ENCODE measurements at places on chromosomes 13 and 19.

GRCh38 chr13:44440046-44440608, 66.5 kb downstream of the SERP2 start:
- no peak for DNase-seq
- no peak overlapping the region for H3K27ac ChIP-seq
- H3K4me1 ChIP-seq = peaks cover 22% of the 10 kb centered on the region
- peaks cover 8% of the 10 kb centered on the region for H3K27me3 ChIP-seq
- H3K4me3 ChIP-seq = no peak overlapping the region
- no peaks in the 10 kb centered on the region for H3K36me3 ChIP-seq

- H3K36me3 ChIP-seq = no peaks in the 10 kb centered on the region
- no peak for DNase-seq
- no peak overlapping the region for H3K4me3 ChIP-seq
- no peaks in the 10 kb centered on the region for H3K4me1 ChIP-seq
Measured at GRCh38 chr19:39008137-39008536, 24.2 kb downstream of the FBXO27 start.

- H3K27ac ChIP-seq = peak overlapping the region; percentile 57
- no peak overlapping the region for H3K4me3 ChIP-seq
- DNase-seq = no peak
- H3K4me1 ChIP-seq = peaks cover 11% of the 10 kb centered on the region
- no peaks in the 10 kb centered on the region for H3K27me3 ChIP-seq
Measured at GRCh38 chr19:11587975-11588631, 9.2 kb upstream of the ZNF627 start.

GRCh38 chr13:48979892-48980291, 4.2 kb downstream of the FNDC3A start:
- H3K4me3 ChIP-seq = peak overlapping the region; percentile 49
- H3K27ac ChIP-seq = no peak overlapping the region
- DNase-seq = no peak
- H3K36me3 ChIP-seq = no peaks in the 10 kb centered on the region
- H3K4me1 ChIP-seq = peaks cover 42% of the 10 kb centered on the region
- H3K27me3 ChIP-seq = no peaks in the 10 kb centered on the region

- H3K27me3 ChIP-seq = no peaks in the 10 kb centered on the region
- DNase-seq = no peak
- no peak overlapping the region for H3K4me3 ChIP-seq
- no peak overlapping the region for H3K27ac ChIP-seq
Measured at GRCh38 chr19:3167533-3168272, 10.9 kb upstream of the S1PR4 start.

GRCh38 chr13:74324338-74324737, 190.1 kb upstream of the KLF12 start:
- H3K4me3 ChIP-seq = no peak overlapping the region
- peaks cover 1% of the 10 kb centered on the region for H3K27me3 ChIP-seq
- H3K4me1 ChIP-seq = no peaks in the 10 kb centered on the region
- peaks cover 8% of the 10 kb centered on the region for H3K36me3 ChIP-seq
- H3K27ac ChIP-seq = no peak overlapping the region

GRCh38 chr13:95677564-95678266, 776 bp downstream of the DNAJC3 start:
- peak overlapping the region; percentile 93 for H3K4me3 ChIP-seq
- H3K4me1 ChIP-seq = peaks cover 30% of the 10 kb centered on the region
- no peaks in the 10 kb centered on the region for H3K27me3 ChIP-seq
- DNase-seq = peak; percentile 18
- peak overlapping the region; percentile 85 for H3K27ac ChIP-seq
- peaks cover 21% of the 10 kb centered on the region for H3K36me3 ChIP-seq

DNA sequence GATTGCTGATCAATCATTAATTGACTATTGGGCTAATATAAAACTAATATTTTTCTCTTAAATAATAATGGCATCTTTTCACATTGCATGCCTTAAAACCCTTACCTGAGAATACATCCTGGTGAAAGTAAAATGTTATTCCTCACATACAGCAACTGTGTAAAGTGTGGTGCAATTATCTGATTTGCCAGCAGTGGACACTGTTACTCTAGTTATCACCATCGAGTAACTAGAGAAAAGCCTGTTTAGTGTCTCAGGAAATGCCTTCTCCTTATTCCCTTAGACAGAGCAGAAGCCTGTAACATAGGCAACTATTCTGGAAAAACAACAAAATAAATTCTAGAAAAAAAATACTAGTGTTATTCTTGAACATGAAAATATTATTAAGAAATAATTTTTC, 459.8 kb downstream of the FGF14 start:
- H3K27me3 ChIP-seq = peaks cover 6% of the 10 kb centered on the region
- no peak overlapping the region for H3K27ac ChIP-seq
- no peak for DNase-seq
- no peak overlapping the region for H3K4me3 ChIP-seq
- no peaks in the 10 kb centered on the region for H3K36me3 ChIP-seq
- no peaks in the 10 kb centered on the region for H3K4me1 ChIP-seq

- H3K27ac ChIP-seq = no peak overlapping the region
- H3K4me3 ChIP-seq = no peak overlapping the region
- no peak for DNase-seq
- H3K27me3 ChIP-seq = no peaks in the 10 kb centered on the region
- peaks cover 28% of the 10 kb centered on the region for H3K4me1 ChIP-seq
- H3K36me3 ChIP-seq = peaks cover 44% of the 10 kb centered on the region
Measured at GRCh38 chr13:75806117-75806516, 170.0 kb downstream of the LMO7 start.

DNA sequence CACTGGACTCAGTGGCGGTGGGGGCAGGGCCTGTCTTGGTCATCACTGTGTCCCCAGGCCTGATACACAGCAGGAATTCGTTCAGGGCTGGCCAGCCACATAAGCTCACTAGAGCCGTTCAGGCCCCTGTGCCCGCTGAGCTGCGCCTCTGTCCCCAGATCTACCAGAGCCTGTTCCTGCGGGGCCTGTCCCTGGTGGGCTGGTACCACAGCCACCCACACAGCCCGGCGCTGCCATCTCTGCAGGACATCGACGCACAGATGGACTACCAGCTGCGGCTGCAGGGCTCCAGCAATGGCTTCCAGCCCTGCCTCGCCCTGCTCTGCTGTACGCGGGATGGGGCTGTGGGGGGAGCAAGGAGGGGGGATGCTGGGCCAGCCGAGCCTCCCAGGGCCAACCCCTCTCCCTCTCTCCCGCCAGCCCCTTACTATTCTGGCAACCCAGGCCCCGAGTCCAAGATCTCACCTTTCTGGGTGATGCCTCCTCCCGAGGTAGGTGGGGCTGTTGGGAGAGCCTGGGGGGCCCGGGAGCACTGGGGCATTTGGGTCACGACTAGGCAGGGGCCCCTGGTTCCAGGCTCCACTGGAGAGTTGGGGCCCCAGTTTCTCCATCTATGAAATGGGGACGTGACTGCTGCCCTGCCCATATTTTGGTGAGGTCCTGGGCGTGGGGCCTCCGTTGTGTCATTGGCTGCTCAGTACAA, 13.9 kb downstream of the MPND start:
- H3K27me3 ChIP-seq = no peaks in the 10 kb centered on the region
- no peak overlapping the region for H3K4me3 ChIP-seq
- H3K27ac ChIP-seq = no peak overlapping the region

DNA sequence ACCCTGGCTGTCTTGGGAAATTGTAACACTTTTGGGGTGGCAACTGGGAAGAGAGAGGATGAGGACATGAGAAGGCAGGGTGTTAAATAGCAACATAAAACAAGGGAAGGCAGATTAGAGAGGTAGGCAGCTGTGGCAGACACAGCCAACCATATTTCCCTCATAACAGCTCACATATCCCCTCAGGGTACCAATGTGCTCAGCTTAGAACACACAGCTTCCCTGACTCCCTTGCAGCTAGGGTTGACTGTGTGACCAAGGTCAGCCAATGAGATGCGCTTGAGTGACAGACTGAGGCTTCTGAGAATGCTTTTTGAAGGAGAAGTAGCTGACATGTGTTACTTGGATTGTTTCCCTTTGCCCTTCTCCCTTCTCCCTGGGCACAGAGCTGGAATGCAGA, 28.8 kb upstream of the SPATA13 start:
- peaks cover 6% of the 10 kb centered on the region for H3K4me1 ChIP-seq
- no peaks in the 10 kb centered on the region for H3K27me3 ChIP-seq
- no peak for DNase-seq
- no peak overlapping the region for H3K27ac ChIP-seq
- H3K36me3 ChIP-seq = no peaks in the 10 kb centered on the region
- no peak overlapping the region for H3K4me3 ChIP-seq

DNA sequence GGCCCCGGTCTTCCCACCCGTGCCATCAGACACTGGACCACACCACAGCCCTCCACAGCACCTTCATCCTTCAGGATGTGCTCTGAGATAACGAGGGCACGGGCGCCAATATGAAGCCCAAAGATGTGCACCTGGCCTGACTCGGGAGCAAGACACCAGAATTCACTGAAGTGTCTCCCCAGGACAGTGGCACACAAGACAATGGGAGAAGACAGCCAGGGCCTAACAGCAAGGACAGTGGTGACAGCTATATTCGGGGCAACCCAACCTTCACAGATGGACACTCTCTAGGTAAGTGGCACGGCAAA, 7.2 kb downstream of the DDX39A start:
- DNase-seq = no peak
- peak overlapping the region; percentile 75 for H3K27ac ChIP-seq
- peak overlapping the region; percentile 7 for H3K4me3 ChIP-seq
- peaks cover 64% of the 10 kb centered on the region for H3K4me1 ChIP-seq
- H3K27me3 ChIP-seq = no peaks in the 10 kb centered on the region

GRCh38 chr19:45115809-45116615, 23.0 kb downstream of the PPP1R37 start:
- no peaks in the 10 kb centered on the region for H3K27me3 ChIP-seq
- H3K36me3 ChIP-seq = no peaks in the 10 kb centered on the region
- no peak for DNase-seq
- H3K4me1 ChIP-seq = peaks cover 80% of the 10 kb centered on the region
- peak overlapping the region; percentile 40 for H3K27ac ChIP-seq
- peak overlapping the region; percentile 38 for H3K4me3 ChIP-seq

DNA sequence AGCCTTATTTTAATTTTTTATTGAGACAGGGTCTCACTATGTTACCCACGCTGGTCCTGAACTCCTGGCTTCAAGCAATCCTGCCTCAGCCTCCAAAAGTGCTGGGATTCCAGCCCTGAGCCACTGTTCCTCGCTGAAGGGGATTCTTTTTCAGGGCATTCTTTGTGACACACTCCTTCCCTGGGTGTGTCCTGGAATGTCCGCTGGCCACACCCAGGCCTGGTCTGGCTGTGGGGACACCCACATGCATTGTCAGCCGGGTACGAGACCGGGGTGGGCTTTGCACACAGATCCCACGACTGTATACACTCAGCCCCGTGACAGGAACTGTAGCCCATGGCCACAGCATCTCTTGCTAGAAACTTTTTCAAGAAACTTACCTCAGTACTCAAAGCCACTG, 34.4 kb upstream of the GATAD2A start:
- no peak for DNase-seq
- H3K4me3 ChIP-seq = no peak overlapping the region
- H3K4me1 ChIP-seq = peaks cover 24% of the 10 kb centered on the region
- H3K27me3 ChIP-seq = no peaks in the 10 kb centered on the region
- no peaks in the 10 kb centered on the region for H3K36me3 ChIP-seq

DNA sequence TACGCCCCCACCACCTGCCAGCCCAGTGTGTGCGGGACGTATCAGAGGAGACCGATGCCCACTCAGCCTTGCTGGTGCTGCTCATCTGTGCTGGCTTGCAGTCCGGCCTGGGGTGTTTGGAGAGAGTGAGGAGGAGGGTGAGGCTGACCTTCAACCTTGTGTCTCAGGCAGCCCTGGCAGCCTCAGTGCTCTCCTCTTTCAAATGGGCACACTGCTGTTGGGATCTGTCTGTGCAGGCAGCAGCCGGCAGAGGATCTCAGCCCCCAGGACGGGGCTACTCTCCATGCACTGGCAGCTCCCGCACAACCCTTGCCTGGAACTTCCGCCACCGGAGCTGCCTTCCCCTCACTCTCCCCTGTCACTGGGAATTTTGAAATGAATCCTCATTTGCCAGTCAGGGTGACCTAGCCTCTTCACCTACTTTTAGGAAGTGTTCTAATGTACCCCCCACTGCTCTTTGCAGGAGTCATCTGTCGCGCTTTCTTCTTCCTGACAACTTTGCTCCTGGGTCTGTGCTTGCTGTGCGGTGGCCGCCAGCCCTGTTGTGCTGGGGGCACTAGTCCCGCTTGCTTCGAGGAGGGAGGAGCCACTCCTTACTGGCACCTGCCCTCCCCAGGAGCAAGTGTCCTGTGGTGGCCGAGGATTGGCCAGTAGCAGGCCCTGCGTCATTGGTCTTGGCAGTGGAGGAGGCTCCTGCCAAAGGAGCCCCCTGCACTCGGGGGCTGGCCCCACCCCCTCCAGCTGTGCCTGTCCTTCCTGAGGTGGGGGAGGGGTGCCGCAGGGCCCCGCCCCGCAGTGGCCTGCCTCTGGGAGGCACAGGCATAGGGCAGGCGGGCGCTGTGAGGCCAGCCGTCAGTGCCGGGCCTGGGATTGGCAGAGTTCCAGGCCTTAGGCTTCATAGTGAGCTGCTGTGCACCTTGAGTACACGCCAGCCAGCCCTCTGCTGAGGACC, 53.4 kb downstream of the TSSK6 start:
- H3K27me3 ChIP-seq = no peaks in the 10 kb centered on the region
- H3K36me3 ChIP-seq = peaks cover 18% of the 10 kb centered on the region
- peak overlapping the region; percentile 89 for H3K4me3 ChIP-seq
- peak overlapping the region; percentile 93 for H3K27ac ChIP-seq
- peak; percentile 26 for DNase-seq
- H3K4me1 ChIP-seq = peaks cover 91% of the 10 kb centered on the region

DNA sequence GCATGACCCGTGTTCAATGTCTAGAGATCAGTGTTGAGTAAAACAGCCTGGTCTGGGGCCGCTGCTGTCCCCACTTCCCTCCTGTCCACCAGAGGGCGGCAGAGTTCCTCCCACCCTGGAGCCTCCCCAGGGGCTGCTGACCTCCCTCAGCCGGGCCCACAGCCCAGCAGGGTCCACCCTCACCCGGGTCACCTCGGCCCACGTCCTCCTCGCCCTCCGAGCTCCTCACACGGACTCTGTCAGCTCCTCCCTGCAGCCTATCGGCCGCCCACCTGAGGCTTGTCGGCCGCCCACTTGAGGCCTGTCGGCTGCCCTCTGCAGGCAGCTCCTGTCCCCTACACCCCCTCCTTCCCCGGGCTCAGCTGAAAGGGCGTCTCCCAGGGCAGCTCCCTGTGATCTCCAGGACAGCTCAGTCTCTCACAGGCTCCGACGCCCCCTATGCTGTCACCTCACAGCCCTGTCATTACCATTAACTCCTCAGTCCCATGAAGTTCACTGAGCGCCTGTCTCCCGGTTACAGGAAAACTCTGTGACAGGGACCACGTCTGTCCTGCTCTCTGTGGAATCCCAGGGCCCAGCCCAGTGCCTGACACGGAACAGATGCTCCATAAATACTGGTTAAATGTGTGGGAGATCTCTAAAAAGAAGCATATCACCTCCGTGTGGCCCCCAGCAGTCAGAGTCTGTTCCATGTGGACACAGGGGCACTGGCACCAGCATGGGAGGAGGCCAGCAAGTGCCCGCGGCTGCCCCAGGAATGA, 1.5 kb upstream of the CEACAM5 start:
- peak overlapping the region; percentile 7 for H3K4me3 ChIP-seq
- H3K4me1 ChIP-seq = peaks cover 6% of the 10 kb centered on the region
- H3K27ac ChIP-seq = no peak overlapping the region
- DNase-seq = peak; percentile 51
- H3K36me3 ChIP-seq = peaks cover 3% of the 10 kb centered on the region
